NCI-H2081 (cell line): ENCODE measurements at places on chromosomes 16 and 17.
A peak's percentile ranks its signal among the peaks of the same experiment; 100 is the strongest.

DNA sequence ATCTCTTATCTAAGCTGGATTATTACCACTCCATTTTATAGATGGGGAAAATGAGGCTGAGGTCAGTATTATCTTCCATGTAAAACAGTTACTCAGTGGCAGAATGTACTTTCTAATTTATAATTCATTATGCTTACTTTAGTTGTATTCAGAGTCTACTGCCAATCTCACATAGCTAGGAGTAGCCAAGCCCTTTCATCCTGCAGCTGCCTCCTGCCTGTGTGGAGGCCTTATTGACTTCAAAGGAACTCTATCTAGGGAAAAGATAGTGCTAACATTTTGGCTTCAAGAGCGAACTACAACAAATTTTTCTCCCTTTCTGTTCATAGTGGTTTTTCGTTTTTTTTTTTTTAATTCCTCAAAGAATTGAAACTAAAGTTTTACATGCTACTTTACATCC lies 12.9 kb downstream of the RPGRIP1L start:
- DNase-seq, result no peak

GRCh38 chr17:36938566-36939051 lies 1.3 kb downstream of the LHX1 start:
- no peak for DNase-seq

DNA sequence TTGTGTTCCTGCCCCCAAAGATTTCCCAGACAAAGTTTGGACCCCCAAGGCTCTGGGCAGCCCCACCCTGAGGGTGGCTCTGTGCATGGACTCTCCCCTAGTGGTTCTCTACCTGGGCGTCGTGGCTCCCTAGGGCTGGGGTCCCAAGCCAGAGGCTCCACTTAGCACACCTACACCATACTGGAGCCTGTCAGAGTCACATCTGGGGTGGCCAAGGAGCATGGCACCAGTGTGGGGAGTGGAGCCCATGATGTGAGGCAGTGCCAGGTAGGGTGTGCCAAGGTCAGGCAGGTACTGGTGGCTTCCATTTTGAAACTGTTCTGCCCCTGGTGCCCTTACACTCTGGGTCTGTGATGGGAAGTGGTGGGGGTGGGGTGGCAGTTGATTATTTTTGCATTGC lies 109.9 kb upstream of the GNAO1 start:
- DNase-seq, result no peak

DNA sequence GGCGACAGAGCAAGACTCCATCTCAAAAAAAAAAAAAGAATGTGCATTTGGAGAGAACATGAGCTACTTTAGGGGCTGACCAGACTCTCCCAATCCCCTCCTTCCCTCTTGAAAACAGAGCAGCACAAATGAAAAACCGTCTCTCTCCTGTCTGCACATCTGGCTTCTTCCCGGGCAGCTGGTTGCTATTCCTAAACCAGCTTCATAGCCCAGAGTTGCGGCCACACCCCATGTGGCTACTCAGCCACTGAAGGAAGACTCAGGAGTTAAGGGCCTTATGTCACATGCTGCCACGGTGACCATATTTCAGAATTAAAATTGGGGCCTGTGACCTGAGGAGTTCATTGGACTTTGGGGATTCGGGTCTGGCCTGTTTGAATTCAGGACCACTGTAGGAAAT lies 48.3 kb downstream of the KATNIP start:
- DNase-seq, result no peak

DNA sequence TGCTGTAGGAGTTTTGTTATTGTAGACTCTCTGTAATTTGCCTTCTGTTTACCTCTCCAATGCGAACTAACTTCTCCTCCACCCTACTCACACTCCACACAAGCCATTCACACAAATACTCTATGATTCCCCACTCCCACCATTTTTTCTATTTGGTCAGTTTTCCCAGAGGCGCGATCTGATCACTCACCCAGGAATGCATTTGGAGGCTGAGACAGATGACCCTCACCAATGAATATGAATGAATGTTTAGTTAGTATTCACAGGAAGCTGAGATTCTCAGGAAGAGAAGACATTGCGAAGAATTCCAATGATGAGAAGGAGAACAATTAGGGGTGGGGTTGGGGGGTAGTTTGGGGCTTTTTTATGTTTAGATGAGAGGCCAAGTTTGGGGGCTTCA lies 10.5 kb upstream of the ANKFN1 start:
- no peak for DNase-seq

GRCh38 chr16:80029761-80030481 lies 429.4 kb upstream of the MAF start:
- no peak for DNase-seq

GRCh38 chr16:11561454-11561805 lies 25.3 kb downstream of the LITAF start:
- no peak for DNase-seq

GRCh38 chr17:56347639-56348038 lies 194.4 kb downstream of the ANKFN1 start:
- no peak for DNase-seq

DNA sequence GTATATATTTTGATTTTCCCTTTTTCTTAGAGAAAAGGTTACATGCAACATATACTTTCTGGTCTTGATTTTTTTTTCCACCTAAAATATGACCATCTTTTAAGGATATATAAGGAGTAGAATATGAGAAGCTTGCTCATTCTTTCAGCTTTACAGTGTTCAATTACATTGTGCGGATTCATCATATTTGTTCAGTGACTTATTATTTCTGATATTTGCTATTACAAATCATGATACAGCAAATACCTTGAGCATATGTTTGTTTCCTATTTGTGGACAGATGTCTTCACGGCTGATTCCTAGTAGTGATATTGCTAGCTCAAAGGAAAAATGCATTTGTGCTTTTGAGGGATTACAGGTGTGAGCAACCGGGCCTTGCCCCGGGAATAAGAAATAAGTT lies 18.1 kb downstream of the KATNIP start:
- no peak for DNase-seq

DNA sequence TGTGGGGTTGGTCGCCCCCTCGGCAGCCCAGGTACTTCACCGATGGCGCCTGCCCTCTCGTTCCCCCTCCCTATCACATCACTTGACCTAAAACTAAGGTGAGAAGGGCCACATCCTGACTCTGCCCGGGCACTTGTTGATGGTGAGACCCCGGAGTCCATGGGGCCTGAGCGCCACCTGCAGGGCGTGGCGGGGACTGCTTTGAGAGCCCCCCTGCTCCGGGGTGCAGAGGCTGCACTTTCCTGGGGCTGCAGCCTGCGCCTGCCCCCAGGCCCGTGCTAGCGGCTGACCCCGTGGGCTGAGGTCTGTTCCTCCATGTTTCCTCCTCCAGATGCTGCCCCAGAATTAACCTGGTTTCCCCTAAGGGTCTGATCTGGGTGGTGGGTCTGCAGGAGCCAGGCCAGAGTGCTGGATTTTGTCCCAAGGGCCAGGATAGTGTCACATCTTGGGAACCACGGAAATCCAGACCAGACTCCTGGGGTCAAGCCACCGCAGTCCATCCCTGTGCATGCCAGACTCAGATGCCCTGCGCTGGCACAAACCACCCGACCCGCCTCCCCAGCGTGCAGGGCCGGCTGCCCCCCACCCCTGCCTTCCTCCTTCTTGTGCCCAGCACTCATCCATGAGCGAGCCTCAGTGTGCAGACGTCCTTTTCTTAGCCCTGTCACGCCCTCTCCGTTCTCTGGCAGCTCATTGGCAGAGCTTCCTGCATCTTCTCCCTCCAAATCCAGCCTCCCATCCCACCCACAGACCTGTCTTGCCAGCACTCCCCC lies 2.7 kb downstream of the NDUFAF8 start:
- DNase-seq, result peak; percentile 46
